ENCODE measurements at places on chromosomes 16 and 17.

GRCh38 chr16:49970797-49971431 is 54.1 kb upstream of the CNEP1R1 start:
- DNase-seq: no peak

GRCh38 chr17:38550661-38551060 is 55.1 kb downstream of the SRCIN1 start:
- no peak for DNase-seq

GRCh38 chr17:13106171-13106570 is 88.3 kb upstream of the ELAC2 start:
- no peak for DNase-seq

GRCh38 chr17:46948544-46948943 is 25.6 kb downstream of the GOSR2 start:
- no peak for DNase-seq

DNA sequence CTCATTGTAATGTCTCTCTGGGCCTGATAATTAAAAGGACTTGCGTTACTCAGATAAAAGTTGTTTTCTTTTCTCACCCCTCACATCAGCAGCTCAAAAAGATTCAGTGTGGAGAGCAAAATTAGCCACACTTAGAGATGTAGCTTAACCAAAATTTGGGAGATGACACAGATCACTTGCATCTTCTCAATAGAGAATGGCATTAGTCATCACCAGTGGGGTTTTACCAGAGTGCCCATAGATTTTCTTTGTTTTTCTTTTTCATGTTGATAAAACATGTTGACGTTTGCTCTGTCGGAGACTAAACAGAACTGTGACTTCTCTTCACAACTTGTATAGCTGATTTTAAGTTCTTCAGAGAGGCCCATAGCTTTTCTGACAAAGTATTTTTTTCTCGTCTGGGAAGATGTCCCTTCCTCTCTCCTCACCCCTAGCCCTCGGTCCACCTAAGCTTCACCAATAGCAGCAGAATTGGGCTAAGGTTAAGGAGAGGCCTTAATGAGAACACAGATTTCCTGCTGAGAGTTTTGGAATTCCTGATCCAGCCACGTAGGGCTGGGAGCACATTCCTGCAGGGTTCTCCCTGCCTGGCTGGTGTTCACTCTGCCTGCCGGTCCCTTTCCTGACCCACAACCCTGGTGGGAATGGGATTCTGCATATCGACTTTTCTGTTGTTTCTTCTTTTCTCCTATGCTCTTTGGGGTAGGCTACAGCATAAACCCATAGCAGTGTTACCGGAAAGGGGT is 92.6 kb downstream of the CACNG3 start:
- no peak for DNase-seq

DNA sequence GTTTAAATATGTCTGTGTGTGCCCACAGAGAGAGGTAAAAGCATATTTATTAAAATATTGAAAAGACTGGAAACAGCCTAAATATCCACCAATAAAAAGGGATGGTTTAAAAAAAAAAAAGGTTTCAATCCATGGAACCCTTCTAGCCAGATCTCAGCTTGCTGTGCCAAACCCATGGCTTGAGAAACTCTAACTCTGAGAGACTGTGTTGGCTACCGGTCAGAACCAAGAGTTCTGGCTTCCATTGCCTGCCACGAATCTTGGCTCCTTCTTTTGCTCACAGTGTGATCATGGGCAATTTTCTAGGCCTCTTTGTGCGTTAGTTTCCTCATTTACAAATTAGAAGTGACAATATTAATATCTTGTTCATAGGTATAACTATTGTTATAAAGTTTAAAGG is 201.3 kb upstream of the IRX3 start:
- no peak for DNase-seq

- DNase-seq: peak; percentile 82
Measured at GRCh38 chr17:44137891-44138709, 3.6 kb upstream of the HROB start.

GRCh38 chr17:7408252-7408727 is 645 bp downstream of the NLGN2 start:
- DNase-seq: peak; percentile 18

Measured in stimulated activated CD4-positive, alpha-beta T cell treated with anti-CD3 and anti-CD28 coated beads, Interleukin-4, amount 100 ng/mL, for 24 hours (primary cell).